Hematopoietic multipotent progenitor cell treated with erythropoietin and hydrocortisone succinate and interleukin-3 and kit ligand, for 15 days (in vitro differentiated cells): ENCODE measurements at places on chromosomes 1 and 21.
A peak's percentile ranks its signal among the peaks of the same experiment; 100 is the strongest.

DNA sequence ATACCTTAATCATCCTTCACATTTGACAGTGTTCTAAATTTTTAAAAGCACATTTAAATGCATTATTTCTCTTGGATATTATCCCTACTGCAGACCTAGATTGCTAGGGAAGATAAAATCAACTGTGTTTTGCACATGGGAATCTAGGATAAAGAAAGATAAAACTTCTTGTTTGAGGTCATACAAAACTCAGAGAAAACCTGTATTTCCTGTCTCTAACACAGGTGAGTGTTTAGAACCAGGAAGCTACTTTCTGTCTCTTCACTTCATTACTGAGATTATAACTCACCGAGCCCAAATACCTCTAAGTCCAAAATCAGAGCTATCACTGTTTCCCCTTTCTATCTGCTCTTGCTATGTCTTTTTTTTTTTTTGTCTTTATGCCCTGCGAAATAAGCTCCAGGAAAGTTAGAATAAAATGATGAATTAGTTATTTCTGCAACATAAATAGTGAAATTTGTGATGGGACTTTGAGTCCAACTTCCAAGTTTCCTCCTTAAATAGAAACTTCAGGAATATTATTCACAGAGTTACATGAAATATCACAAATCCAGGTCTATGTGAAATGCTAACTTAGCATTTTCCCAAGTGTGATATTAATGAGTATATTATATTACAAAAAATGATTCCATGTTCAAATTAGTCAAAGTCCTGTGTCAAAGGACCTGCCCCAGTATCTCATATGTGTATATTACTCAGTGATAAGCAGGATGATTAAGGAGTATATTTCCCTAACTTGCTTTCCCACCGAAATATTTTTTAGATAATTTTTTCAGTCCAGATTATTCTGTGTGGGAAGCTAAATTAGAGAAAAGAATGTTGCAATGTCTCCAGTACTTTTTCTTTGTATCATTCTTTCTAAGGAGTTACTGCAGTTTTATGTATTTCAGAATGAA is 226.4 kb downstream of the PLA2G4A start:
- no peak for DNase-seq

DNA sequence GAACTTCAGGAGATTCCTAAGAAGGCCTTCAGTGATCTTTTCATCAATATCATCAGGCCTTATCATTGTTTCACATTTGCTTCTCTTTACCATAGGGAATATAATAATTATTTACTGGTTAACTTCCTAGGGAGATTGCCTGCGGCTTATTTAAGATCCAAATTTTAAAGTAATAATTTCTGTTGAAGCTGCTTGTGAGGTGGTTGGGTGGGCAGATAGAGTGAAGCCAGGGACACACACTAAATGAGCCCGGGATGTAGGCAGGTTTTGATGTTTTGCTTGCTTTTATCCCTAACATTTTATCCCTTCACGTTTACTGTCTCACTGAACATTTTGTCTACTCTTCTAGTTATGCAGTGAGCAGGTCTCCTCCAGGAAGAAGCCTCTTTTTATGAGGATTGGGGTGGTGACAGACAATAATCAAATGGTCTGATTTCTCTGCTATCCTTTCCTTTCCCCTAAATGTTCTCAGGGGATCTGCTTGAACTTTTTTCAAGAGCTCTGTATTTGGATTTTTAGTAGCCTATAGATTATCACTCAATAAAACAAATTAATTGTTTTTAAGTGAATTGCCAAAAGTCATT is 164.7 kb downstream of the RUNX1 start:
- DNase-seq = no peak

GRCh38 chr1:114336360-114336759 is 174.6 kb downstream of the TRIM33 start:
- no peak for DNase-seq

GRCh38 chr1:165129568-165130164 is 226.8 kb downstream of the LMX1A start:
- DNase-seq = peak; percentile 8

GRCh38 chr1:181541947-181542346 is 58.6 kb downstream of the CACNA1E start:
- DNase-seq = no peak

DNA sequence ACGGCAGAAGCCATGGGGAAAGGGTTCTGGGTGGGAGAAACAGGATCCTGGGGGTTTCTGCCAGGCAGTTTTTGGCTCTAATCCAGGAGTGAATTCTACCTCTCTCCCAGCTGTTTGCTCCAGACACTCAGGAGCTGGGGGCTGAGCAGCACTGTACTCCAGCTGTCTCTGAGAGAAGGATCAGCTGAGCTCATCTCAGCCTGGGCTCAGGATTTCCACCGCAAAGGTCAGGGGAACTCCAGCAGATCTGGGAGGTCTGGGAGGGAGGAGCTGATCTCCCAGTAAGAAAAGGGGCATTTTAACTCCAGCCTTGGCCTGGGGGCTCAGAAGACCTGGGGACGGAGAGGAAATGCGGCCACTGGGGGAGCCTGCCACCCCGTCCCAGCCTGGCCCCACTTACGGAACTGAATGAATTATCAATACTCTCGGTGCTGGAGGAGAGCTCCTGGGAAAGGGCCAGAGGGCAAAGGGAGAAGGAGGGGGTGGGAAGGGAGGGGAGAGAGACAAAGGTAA is 17.3 kb downstream of the PI4KB start:
- no peak for DNase-seq

DNA sequence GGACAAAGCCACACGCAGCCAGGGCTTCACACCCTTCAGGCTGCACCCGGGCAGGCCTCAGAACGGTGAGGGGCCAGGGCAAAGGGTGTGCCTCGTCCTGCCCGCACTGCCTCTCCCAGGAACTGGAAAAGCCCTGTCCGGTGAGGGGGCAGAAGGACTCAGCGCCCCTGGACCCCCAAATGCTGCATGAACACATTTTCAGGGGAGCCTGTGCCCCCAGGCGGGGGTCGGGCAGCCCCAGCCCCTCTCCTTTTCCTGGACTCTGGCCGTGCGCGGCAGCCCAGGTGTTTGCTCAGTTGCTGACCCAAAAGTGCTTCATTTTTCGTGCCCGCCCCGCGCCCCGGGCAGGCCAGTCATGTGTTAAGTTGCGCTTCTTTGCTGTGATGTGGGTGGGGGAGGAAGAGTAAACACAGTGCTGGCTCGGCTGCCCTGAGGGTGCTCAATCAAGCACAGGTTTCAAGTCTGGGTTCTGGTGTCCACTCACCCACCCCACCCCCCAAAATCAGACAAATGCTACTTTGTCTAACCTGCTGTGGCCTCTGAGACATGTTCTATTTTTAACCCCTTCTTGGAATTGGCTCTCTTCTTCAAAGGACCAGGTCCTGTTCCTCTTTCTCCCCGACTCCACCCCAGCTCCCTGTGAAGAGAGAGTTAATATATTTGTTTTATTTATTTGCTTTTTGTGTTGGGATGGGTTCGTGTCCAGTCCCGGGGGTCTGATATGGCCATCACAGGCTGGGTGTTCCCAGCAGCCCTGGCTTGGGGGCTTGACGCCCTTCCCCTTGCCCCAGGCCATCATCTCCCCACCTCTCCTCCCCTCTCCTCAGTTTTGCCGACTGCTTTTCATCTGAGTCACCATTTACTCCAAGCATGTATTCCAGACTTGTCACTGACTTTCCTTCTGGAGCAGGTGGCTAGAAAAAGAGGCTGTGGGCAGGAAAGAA is 8.1 kb downstream of the PSRC1 start:
- no peak for DNase-seq

DNA sequence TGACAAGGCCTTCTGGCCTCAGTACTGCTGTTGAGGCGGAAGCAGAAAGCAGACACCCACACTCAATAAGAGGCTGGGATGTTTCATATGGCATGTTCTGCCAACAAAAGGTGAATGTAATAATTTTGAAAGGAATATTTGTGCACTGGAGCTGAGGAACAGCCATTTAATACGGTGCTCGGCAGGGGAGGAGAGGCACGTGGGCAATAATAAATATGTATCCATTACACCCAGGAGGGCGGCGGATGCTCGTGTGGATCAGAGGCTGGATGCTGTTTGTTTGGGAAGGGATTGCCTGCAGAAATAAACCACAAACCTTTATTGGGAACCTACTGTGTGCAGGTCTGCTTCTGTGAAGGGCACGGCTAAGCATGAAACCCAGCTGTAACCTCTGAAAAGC is 92.0 kb downstream of the VWA5B1 start:
- no peak for DNase-seq

DNA sequence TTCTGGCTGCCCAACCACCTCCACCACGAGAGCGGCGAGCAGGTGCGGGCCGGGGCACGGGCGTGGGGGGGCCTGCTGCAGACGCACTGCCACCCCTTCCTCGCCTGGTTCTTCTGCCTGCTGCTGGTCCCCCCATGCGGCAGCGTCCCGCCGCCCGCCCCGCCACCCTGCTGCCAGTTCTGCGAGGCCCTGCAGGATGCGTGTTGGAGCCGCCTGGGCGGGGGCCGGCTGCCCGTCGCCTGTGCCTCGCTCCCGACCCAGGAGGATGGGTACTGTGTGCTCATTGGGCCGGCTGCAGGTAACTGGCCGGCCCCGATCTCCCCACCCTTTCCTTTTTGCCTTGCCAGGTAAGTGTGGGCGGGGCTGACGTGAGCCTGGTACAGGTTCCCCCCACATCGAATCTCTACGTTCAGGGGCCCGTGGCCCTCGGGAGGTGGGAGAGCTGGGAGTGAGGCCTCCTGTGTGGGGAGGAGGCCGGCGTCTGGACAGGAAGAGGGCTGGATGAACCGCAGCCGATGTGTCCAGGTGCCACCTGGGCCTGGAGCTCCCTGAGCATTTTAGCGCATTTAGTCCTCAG is 51.7 kb downstream of the COL18A1 start:
- DNase-seq = no peak

- DNase-seq = no peak
Measured at GRCh38 chr1:148264374-148265276, 112.5 kb upstream of the NBPF11 start.

GRCh38 chr1:183164963-183165362 is 21.1 kb upstream of the LAMC2 start:
- no peak for DNase-seq

DNA sequence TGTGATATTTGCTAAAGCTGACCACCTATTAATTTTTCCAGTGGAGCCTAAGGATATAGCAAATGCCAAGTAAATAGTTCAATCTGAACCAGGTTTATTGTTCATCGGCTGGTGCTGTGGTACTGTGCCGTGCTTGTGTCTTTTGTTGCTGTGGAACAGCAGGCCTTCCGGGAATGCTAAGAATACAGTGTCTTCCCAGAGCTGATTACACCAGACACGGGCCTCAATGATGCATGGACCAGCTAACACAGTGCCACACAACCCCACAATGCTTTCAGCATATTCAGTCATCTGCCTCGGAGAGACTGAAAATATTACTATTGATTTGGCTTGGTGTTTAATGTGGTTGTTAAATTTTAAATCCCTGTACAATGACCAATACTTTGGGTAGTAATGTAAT is 415.4 kb downstream of the PTBP2 start:
- DNase-seq = no peak

DNA sequence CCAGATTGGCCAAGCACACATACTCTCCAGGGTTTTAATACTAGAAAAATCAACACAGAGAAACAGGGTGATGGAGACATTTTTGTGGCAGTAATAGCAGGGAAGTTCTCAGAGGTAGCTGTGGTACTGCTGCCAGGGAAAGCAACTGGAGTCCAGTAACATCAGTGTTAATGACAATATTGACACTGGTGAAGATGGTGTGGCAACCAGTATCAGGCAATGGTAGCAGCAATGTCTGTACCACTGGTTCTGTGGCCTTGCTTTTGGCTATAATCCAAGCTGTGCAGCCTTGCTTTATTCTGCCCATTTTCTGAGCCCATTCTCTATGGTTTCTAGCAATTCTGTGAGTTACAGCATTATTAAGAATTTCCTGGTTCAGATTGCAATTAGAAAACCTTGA is 1.6 kb upstream of the SNX7 start:
- no peak for DNase-seq

DNA sequence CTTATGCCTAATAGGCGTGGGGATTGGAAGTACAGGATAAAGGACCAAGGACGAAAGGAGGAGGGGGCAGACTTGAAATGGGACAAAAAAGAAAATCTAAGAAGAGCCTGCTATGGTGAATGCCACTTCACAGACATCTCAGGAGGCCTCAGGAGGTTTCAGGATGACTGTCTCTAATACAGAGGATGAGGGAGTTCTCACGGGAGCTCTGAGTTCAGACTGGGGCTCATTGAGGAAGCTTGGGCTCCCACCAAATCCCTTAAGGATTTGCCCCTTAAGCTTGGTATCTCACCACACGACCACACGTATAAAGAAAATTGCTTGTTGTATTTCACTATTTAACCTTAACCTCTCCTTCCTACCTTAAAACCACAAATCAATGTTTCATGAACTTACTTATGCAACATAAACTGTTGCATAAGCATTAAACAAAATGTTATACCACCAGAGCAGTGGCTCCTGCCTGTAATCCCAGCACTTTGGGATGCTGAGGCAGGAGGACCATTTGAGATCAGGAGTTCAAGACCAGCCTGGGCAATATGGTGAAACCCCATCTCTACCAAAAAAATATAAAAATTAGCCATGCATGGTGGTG is 12.4 kb downstream of the SLC30A1 start:
- DNase-seq = no peak

GRCh38 chr1:26743426-26744059 is 44.2 kb upstream of the PIGV start:
- DNase-seq = no peak

- no peak for DNase-seq
Measured at GRCh38 chr1:81329041-81329440, 471.7 kb upstream of the ADGRL2 start.

DNA sequence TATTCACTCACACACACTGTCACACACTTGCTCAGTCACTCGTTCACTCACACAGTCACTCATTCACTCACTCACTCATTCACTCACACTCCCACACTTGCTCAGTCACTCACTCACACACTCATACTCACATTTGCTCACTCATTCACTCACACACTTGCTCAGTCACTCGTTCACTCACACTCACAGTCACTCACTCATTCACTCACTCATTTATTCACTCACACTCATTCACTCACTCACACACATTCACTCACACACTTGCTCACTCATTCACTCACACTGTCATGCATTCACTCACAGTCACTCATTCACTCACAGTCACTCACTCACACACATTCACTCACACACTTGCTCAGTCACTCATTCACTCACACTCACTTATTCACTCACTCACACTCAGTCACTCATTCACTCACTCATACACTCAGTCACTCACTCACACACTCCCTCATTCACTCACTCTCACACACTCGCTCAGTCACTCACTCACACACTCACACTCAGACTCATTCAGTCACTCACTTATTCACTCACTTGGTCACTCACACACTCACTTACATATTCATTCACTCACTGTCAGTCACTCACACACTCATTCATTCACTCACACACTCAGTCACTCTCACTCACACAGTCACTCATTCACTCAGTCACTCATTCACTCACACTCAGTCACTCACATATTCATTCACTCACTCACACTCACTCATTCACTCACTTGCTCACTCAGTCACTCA is 167.0 kb upstream of the C1orf174 start:
- no peak for DNase-seq

- no peak for DNase-seq
Measured at GRCh38 chr1:184110272-184111204, 59.0 kb downstream of the TSEN15 start.

DNA sequence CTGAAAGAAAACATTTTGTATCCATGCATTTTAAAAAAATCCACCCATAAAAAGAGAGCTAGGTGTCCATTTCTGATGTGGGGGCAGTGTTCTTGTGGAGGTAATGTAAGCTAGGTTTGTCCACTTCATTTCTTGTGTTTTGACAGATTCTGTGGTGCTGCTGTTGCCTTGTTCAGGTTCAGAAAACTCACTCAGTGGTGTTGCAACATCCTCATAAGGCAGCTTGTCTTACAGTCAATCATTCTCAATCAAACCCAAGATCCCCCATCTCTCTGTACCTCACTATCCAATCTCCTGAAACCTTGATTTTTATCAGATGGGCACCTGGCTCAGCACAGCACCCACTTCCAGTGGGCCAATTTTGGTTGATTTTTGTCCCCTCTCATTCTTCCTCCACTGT is 94.1 kb downstream of the TENT5C start:
- DNase-seq = no peak
